ENCODE measurements at places on chromosomes 4 and X. TPM values are rescaled to one million over a fixed set of nuclear protein-coding genes. Genes with fewer than 3 reads are reported as not detected.

The PAGE2 gene
- total RNA-seq: not detected

The CHRNA9 gene
- not detected for total RNA-seq

The LRRC66 gene
- total RNA-seq: not detected

The CSAG3 gene
- not detected for total RNA-seq

The ADAMTS3 gene
- 0.40 TPM for total RNA-seq

The AMTN gene
- not detected for total RNA-seq

The MSANTD1 gene
- total RNA-seq: 0.40 TPM

All from lung microvascular endothelial cell (primary cell).